ENCODE measurements at places on chromosomes 13 and 19. TPM values are rescaled to one million over a fixed set of nuclear protein-coding genes. Genes with fewer than 3 reads are reported as not detected.
A peak's percentile ranks its signal among the peaks of the same experiment; 100 is the strongest.

- no peak for DNase-seq
Measured at GRCh38 chr13:99425485-99426341, 75.6 kb upstream of the TM9SF2 start.

GRCh38 chr13:98460516-98460915 lies 116.4 kb downstream of the STK24 start:
- peak; percentile 56 for DNase-seq

- DNase-seq = peak; percentile 40
Measured at GRCh38 chr13:113657851-113658741, at the start of gene ATP4B. Gene ATP4B (minus strand): TSS chr13:113658198. CDS start chr13:113658144, 54 bp downstream.

- DNase-seq = no peak
Measured at GRCh38 chr13:24662195-24663088, 17.8 kb upstream of the ATP12A start.

GRCh38 chr13:59658738-59659330 lies 504.9 kb downstream of the DIAPH3 start:
- DNase-seq = no peak

- no peak for DNase-seq
Measured at GRCh38 chr13:66673401-66673800, 556.7 kb downstream of the PCDH9 start.

GRCh38 chr19:48194844-48195830 lies 24.7 kb downstream of the ZSWIM9 start:
- DNase-seq = peak; percentile 4

DNA sequence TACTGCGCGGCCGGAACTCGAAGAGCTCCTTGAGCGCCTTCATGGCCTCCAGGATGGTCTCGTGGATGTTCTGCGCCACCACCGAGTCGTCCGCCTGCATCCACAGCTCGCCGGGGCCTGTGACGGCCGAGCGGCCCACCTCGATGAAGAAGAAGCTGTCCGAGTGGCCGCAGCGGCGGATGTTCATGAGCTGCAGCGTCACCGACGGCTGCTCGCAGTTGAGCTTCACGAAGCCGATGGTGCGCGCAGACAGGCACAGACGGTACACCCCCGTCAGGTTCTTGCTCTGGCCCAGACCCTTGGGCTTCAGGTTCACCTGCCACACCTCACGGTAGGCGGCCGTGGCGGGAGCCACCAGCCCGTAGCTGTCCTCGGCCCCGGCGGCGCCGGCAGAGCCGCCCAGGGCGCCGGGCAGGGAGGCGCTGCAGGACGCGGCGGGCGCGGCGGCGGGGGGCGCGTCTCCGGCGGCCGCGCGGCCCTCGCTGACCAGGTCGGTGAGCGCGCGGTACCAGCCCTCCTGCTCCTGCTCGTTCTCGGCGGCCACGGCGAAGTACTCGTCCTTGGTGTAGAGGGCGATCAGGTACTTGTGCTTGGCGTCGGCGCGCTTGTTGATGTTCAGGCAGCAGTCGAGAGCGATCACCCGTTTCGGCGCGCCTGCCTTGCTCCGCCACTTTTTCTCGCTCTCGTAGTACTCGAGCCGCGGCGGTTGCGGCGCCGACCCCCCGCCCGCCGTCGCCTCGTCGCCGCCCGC lies 1.1 kb downstream of the IRS2 start:
- DNase-seq = peak; percentile 76

DNA sequence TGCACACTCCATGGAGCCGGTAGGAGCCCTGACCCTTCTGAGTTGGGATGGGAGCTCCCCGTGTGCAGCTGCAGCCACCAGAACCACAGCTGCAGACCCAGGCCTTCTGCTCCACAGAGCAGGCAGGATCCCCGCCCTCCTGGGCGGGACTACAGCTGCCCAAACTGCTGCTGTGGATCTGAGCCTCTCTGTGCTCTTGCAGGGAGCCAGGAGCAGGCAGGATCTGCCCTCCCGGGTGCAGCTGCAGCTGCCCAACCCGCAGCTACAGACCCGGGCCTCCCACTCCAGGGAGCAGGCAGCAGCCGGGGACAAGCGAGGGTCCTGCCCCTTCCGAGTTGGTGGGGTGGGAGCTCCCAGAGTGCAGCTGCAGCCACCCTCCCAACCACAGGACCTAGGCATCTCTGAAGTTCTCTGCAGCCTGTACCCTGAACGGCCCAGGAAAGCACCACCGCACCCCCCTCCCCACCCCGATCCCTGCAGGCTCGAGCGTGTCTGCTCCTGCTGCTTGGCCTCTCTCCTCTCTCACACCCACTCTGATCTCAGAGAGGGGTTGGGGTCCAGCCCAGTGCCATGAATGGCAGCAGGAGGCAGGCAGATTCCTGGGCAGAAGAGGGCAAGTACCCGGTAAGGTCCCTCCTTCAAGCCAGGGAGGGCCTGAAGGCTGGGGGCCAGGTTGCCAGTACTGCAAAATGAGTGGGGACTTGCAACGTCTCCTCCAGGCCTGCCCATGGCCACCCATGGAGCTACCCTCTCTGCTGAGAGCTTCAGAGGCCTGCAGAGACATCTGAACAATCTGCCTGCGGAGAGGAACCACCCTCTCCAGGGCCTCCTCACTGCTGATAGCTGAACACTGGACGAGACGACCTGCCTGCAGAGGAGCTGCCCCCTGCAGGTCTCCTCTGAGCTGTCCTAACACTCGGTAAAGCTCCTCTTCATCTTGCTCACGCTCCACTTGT lies 16.4 kb upstream of the EMP3 start:
- DNase-seq = no peak

DNA sequence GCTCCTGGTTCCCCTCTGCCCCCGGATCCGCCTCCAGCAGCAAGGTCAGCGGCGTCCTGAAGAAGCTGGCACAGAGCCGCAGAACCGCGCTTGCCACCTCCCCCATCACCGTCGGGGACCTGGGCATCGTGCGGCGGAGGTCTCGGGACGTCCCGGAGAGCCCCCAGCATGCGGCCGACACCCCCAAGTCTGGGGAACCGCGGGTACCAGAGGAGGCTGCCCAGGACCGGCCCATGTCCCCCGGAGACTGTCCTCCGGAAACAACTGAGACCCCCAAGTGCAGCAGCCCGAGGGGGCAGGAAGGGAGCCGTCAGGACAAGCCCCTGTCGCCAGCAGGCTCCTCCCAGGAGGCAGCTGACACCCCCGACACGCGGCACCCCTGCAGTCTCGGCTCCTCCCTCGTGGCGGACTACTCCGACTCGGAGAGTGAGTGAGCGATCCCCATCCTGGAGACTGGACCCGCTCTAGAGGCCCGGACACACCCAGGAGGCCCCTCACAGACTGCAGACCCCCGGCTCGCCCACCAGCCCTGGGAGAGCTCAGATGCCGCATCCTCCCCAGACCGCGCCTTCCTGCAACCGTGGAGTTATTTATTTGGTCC lies 1.6 kb upstream of the MRI1 start:
- no peak for DNase-seq

The ZNF441 gene
- total RNA-seq = 10.5 TPM

The FGF22 gene
- total RNA-seq = 1.7 TPM

The DIRAS1 gene
- total RNA-seq = 0.95 TPM

The KLHL26 gene
- total RNA-seq = 3.8 TPM

Measured in sigmoid colon (tissue), 7 donors.